ENCODE measurements at places on chromosomes 3 and 15.

DNA sequence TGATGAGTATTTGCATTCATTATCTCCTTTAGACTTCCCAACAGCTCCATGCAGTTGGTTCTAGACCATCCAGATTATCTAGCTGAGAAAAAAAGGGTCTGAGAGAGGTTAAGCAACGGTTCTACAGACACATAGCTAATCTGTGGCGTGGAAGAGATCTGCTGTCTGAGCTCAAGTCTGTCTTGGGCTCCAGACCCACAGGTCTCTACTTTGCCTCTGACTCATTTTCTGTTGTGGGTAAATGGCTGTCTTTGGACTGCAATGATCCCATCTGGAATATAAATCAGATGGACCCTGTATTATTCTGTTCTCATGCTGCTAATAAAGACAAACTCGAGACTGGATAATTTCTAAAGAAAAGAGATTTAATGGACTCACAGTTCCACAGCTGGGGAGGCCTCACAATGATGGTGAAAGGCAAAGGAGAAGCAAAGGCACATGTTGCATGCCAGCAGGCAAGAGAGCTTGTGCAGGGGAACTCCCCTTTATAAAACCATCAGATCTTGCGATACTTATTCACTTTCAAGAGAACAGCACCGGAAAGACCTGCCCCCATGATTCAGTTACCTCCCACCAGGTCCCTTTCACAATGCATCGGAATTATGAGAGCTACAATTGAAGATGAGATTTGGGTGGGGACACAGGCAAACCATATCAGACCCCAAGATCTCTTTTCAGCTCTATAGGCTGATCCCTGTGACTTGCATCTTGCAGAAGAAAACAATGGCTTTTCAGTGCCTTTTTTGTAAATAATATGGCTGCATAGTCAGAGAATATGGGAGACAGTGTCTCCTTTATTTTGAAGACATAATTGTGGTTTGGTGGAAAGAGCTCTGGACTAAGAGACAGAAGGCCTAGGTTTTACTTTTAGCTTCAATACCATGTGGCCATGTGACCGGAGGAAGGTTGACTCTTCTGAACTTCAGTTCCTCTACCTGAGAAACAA, 24.7 kb downstream of the CEMIP start:
- DNase-seq = no peak

DNA sequence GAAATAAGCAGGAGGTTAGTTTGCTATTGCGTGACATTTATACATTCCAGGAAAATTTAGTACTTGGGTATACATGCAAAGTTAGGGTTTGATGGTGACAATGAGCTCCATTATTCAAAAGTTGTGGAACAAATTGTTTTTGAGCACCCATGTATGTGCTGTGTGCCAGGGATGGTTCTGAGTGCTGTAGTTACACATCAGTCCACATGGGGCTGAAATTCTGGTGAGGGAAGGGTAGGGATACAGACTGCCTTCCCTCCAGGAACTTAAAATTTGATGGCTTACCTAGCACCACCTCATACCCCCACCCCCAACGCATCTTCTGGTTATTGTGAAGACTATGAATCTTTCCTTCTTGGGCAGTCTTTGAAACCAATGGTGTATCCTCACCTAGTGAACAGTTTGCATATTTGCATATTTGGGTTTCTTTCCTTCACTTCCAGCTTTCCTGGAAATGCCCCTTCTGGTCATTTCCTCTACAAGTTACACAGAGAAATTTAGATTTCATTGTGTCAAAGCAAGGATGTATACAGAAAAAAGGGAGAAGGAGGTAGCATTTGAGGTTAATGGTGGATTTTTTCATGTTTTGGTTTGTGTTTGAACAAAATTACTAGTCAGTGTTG, 222.0 kb upstream of the IL12A start:
- DNase-seq = no peak

- no peak for DNase-seq
Measured at GRCh38 chr3:173993299-173993698, 595.8 kb downstream of the NLGN1 start.

DNA sequence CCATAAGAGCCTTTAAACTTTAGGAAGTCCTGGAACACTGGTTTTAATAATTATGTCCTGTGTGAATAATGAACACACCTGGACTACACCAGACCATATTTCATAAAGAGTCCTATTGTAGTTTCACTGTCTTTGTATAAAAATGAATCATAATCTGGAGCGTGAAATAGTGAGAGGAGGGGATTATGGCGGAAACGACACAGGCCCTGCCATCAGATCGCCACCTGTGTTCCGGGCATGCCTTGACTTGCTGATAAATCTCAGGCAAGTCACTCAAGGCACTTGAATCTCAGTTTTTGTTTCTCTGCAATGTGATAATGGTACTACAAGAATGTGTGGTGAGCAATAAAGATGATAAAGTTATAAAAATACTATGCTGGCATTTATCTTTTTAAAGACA, 995.5 kb downstream of the MCTP2 start:
- no peak for DNase-seq

GRCh38 chr3:84175449-84175848, 783.3 kb upstream of the CADM2 start:
- DNase-seq = no peak

DNA sequence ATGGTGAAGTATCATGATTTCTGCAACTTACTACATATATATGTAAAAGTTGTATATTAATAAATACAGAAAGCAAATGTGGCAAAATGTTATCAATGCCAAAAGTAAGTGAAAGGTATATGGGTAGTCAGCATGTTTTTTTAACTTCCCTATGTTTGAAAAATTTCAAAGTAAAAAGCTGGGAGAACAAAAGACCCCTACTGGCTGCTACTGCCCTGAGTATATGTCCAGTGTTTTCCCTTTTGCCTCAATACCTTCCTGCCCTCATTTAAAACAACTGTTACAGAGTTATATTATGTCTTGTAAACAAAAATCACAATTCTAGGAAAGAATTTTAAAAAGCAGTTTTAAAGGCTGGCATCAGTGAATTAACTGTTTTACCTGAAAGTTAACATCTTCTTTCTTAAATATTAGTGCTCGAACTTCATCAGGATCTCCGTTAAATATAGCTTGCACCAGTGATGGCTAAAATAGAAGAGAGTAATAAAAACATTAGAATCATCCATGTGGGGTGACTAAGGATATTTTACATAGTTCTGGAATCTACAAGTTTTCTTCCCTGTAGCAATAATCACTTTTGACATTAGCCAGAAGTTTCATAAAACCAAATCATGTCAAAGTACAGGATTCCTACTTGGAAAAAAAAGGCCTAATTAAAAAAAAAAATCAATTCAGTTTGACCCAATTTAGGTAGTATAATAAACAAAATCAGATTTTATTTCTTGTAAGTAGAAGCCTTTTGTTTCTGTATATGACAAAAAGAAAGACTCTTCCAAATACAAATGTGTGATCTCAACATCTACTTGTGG, 2.7 kb downstream of the ANKRD28 start:
- no peak for DNase-seq

DNA sequence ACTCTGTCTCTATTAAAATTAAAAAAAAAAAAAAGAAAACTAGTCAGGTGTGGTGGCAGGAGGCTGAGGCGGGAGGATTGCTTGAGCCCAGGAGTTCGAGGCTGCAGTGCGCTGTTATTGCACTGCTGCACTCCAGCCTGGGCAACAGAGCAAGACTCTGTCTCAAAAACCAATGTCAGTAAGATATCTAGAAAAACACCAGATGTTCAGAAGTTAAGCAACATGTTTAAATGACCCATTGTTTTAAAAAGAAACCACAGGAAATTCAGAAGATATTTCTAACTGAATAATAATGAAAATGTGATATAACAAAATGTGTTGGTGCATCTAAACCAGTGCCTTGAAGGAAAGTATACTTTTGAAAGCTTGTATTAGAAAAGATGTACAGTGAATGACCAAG, 203.4 kb upstream of the CGNL1 start:
- DNase-seq = no peak

- no peak for DNase-seq
Measured at GRCh38 chr3:195900436-195901355, 7.7 kb downstream of the TNK2 start.

GRCh38 chr3:123338620-123339061, 110.2 kb downstream of the ADCY5 start:
- DNase-seq = no peak

GRCh38 chr3:98994128-98994762, 92.8 kb upstream of the DCBLD2 start:
- no peak for DNase-seq

- no peak for DNase-seq
Measured at GRCh38 chr3:113454630-113455029, 13.3 kb upstream of the CFAP44 start.

DNA sequence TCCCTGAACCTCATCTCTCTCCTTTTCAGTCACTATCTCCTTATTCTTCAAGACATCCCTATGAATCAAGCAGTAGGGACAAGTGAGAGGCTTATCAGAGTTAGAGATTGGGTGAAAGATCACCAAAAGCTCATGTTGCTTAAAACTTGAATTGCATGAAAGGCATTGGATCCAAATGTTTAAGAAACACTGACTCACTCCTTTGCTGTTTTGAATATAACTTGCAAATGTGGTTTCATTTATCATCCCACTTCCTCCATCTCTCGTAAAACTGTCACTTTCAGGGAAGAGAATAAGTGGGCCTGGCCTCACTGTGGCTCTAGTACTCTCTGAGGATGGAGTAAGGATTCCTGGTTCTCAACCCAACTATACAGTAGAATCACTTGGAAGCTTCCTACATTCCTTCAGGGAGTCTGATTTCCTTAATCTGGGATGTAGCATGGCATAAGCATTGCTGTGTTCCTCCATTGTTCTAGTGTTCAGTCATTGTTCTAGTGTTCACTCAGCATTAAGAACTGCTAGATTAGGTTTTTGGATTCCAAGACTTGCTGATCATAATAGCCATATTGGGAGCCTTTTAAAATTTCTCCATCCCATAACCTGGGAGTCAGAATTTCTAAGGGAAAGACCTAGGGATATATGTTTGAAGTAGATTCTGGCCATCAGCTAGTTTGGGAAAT, 171.8 kb downstream of the TMEM108 start:
- no peak for DNase-seq

DNA sequence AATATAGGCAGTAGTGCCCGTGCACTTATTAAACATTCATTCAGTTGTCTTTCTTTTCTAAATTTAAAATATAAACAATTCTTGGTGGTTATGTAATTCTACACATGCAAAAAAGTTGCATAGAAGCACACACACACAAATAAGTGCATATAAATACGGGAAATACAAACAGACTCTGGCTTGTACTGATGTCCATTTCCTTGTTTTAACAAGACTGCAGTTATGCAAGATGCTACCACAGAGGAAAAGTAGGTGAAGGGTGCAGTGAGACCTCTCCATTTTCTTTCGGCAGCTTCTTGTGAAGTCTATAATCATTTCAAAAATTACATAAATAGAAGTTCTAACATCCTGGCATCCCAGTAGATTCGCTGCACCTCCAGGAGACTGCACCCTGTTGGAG, 130.6 kb upstream of the BCL6 start:
- DNase-seq = no peak

GRCh38 chr15:80915472-80915871, 74.1 kb downstream of the MESD start:
- DNase-seq = no peak

DNA sequence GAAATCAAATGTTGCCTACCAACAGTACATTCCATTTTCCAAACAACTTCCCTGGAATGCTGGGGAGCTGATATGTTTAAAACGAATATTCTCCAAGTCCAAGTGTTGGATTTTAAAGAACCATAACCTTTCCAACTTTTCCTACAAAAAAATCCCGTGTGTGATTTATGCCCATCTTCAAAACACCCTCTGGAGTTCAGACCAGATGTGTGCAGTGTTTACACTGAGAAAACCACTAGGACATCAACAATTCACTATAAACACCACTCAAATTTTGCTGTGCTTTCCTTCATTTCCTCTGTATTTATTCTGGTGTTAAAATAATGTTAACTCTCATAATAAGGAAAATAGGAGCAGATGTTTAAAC, 2.4 kb downstream of the VGLL4 start:
- DNase-seq = no peak

GRCh38 chr3:164419220-164419619, 659.1 kb downstream of the SI start:
- DNase-seq = no peak

DNA sequence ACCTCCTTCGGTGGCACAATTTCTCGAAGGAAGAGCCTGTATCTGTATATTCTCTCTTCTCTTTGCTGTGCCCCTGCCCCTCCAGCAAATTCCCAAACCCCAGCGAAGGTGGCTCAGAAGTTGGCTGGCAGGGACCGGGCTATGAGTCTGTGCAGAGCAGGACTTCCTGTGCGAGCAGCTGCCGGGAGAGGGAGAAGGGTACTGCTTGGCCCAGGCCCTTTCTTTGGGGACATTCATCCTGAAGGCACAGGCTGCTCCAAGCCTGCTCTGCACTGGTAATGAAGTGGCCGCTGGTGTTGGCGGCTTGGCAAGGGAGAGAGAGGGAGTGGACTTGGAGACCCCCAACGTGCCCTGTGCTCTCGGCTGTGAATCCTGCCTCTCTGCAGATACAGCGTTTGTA, 1.5 kb downstream of the SLC6A11 start:
- no peak for DNase-seq

DNA sequence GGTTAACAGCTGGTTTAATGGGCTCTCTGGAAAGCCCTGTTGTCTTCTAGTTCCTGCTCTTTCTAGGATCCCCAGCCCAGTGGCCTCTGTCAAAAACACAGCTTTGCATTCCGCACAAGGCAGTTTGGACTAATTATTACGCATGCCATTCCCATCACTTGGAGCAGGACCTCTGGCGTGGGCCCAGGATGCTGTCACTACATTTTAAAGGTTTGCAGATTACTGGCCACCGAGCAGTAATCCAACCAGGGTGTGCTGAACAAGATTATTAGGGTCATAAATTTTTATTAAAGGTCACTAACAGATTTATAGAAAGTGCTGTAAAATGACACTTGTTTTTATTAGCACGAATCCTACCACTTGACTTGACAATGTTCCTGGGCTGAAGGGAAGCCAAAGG, 143.6 kb upstream of the SLC6A11 start:
- DNase-seq = no peak

GRCh38 chr3:143016321-143016972, 15.1 kb downstream of the U2SURP start:
- no peak for DNase-seq

DNA sequence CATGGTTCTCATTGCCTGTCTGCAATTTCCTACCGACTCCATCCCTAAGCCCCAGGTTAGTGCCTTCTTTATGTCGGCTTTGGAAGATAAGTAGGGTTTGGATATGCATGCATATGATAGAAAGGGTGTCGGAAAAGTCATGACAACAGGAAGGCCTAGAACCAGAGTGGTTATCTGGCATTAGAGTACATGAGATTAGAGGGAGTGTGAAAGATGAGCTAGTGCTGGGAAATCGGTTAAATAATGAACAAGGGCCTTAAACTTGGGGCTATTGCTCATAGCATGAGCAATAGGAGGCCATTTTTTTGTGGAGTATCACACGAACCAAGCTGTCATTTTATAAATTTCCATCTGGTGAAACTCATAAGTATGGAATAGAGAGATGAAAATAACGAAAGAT, 54.0 kb upstream of the LPP start:
- no peak for DNase-seq

DNA sequence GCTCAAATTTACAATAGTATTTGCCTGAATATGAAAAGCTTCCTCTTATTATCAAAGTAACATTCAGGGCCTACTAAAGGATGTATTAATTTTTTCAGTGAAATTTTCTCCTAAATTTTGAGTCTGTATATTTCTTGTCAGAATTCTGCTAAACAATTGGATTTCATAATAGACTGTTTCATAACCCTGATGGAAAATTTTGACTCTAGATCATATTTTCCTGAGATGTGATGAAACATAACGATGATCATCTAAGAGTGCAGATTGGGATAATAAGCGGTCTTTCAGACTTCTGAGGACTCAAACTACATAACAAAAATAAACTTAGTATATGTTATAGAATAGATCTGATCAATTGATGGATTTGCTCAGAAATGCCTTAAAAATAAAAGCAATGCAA, 574.5 kb upstream of the TBL1XR1 start:
- DNase-seq = no peak

Data from activated gamma-delta T cell (primary cell).